Non-pigmented ciliary epithelial cell (primary cell): ENCODE measurements at places on chromosomes 5 and 9.

GRCh38 chr5:20678814-20679298 lies 690.9 kb upstream of the CDH18 start:
- DNase-seq = peak; percentile 80

DNA sequence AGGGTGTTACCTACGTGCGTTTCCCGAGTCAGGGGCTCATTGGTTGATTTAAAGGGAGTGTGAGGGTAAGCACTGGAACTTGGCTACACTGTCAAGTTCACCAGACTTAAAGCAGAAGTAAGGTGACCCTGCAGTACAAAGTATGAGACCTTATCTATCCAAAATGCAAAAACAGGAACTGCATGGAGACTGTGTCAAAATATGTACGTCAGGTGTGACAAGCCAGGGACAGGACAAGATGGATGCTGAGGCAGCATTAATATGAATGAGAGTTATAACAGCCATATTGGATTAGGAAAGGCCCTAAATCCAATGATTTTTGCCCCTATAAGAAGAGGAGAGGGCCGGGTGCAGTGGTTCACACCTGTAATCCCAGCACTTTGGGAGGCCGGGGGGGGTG lies 15.4 kb upstream of the SUSD3 start:
- DNase-seq = no peak

DNA sequence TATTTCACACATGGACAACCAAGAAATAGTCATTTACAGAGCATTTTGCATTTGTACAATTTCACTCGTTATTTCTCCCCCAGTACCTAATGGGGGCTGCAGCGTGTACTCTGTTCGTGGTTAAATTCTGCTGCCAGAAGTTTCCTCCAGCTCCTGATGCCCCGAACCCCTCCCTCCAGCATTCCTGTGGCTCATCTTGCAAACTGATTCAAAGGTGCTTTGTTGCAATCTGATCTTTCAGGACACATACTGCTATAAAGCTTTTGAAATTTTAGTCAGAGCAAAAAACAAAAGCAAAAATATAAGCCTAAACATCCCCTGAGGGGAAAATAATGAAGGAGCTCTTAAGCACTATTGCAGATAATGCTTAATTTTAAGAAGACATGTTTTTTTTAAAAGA lies 27.7 kb downstream of the UBLCP1 start:
- no peak for DNase-seq

GRCh38 chr5:54251981-54252380 lies 58.4 kb downstream of the ARL15 start:
- DNase-seq = no peak

DNA sequence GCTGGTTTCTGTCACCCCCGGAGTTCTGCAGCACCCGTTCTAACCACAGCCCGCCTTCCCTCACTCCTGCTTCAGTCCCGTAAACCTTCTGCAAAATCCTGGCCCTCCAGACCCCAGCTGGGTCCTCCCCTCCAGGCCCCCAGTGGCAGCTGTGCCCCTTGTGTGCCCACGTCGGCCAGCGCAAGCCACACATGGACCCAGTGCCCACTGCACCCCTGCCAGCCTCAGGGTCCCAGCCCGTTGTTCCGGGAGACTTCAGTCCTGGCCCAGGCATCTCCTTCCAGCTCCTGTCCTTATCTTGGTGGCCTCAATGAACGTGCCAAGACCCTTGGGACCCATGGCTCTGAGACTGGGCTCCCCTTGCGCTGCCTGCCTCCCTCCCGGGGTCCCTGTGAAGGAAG lies 43.2 kb downstream of the EXD3 start:
- no peak for DNase-seq

DNA sequence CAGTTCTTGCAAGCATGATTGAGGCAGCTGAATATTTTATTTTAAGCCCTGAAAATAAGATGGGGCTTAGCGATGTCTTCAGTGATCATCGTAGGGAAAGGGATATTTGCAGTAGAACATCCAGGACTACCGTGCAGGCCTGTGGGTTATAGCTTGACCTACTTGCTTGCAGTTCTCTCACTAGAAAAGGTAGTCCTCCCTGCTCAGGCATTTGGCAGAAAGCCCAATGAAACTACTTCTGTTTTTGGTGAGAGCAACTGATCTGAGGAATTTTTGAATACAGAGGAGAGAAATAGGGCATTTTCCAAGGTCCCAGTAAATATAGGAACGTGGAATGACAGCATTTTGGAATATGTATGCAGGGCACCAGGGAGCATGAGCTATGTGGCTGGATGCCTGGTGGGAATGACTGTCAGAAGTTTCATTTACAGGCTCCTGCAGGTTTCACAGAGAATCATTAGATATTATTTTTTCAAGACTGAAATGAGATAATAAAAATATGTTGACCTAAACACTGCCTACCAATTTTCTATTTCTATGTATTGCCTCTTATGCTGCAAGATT lies 417.9 kb upstream of the ACTBL2 start:
- no peak for DNase-seq

DNA sequence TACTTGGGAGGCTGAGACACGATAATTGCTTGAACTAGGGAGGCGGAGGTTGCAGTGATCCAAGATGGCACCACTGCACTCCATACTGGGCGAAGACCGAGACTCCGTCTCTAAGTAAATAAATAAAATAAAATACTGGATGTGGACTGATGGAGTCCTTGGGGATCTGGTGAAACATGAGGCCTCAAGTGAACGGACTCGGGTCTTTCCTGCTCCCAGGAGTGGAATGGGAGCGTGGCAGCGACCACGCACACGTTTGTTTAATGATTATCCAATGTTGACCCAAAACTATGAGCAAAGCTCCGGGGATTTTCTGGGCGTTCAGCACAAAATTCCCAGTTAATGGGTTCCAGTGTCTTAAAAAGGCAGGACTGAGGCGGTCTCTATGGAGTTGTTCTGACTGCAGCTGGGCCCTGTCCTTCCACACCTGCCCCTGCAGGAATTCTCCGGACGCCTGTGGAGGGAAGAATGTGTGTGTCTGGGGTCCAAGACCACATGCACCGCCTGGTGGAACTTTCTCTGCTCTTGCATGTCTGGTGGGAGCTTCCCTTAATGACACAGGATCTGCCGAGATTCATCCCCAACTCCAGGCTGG lies 26.6 kb downstream of the NEK6 start:
- no peak for DNase-seq

- DNase-seq = no peak
Observed at GRCh38 chr5:61386045-61386800, 54.2 kb downstream of the ZSWIM6 start.

DNA sequence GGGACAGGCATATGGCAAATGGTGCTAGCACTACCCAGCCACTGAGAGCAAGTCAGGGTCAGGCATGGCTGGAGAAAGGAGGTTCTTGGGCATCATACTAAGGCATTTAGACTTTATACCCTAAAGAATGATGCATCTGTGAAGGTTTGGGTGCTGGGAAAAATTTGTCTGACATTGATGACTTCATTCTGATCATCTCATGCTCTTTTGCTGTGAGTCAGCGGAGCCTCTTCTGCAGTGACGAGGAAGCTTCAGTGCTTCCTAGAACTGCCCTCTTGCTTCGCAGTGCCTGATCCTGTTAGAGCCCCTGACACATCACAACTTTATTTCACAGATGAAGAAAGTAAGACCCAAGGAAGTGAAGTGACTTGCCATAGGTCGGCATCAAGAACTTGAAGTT lies 266.6 kb upstream of the GAS1 start:
- no peak for DNase-seq

- DNase-seq = no peak
Observed at GRCh38 chr9:91126761-91127445, 234.8 kb downstream of the AUH start.

- DNase-seq = no peak
Observed at GRCh38 chr9:85897848-85898247, 43.1 kb upstream of the NAA35 start.
